ENCODE measurements at places on chromosomes 1 and 21.

- DNase-seq, result no peak
Observed at GRCh38 chr1:28156821-28157220, 19.7 kb downstream of the PTAFR start.

- DNase-seq, result no peak
Observed at GRCh38 chr1:215793180-215793579, 226.1 kb downstream of the KCTD3 start.

DNA sequence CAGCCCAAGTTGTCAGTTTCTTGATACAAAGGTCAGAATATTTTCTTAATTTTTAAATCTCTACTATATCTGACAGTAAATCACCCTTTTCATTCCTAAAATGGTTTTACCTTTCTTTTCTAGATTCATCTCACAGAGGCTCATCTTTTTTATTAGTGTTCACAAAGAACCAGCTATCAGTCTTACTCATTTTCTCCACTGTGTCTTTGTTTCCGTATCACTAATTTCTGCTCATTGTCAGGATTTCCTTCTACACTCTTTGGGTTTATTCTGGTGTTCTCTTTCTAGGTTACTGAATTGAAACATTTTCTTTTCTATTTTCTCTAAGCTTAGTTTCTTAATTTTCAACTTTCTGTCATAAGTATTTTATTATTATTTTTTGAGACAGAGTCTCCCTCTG is 8.7 kb downstream of the AGPAT3 start:
- DNase-seq, result no peak

- no peak for DNase-seq
Observed at GRCh38 chr1:171984262-171984661, 143.0 kb downstream of the DNM3 start.

GRCh38 chr1:246588159-246588721 is 22.0 kb downstream of the CNST start:
- DNase-seq, result no peak

- no peak for DNase-seq
Observed at GRCh38 chr1:25541889-25542658, 1.3 kb upstream of the LDLRAP1 start.

- DNase-seq, result no peak
Observed at GRCh38 chr1:245751116-245751515, 596.3 kb downstream of the KIF26B start.

GRCh38 chr21:31893851-31894415 is 21.1 kb downstream of the HUNK start:
- DNase-seq, result peak; percentile 17

GRCh38 chr1:81129366-81129765 is 671.4 kb upstream of the ADGRL2 start:
- no peak for DNase-seq

DNA sequence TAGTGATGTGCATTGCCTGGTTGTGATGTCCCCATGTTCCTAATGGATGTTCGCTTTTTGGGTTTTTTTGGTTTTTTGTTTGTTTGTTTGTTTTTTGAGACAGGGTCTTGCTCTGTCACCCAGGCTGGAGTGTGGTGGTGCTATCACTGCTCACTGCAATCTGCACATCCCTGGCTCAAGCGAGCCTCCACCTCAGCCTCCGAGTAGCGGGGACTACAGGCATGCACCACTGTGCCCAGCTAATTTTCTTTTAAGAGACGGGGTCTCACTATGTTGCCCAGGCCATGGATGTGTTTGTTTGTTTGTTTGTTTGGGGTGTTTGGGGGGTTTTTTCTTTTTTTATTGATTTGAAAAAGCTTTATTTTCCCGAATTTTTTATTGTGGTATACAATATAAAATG is 2.1 kb downstream of the COL6A2 start:
- DNase-seq, result no peak

DNA sequence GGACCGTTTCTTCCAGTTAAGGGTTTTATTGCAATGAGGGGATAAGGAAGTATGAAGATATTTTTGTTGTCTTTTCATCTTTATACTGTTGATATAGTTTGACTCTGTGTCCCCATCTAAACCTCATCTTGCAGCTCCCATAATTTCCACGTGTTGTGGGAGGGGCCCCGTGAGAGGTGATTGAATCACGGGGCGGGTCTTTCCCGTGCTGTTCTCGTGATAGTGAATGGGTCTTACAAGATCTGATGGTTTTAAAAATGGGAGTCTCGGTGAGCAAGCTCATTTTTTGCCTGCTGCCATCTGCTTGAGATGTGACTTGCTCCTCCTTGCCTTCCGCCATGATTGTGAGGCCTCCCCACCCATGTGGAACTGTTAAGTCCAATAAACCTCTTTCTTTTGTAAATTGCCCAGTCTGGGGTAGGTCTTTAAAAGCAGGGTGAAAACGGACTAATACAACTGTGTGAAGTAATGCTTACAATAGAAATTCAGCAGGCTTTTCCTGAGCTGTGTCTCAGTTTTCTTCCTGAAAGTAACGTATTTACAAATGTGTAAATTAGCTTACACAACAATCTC is 377.3 kb downstream of the SIPA1L2 start:
- DNase-seq, result peak; percentile 66

- DNase-seq, result no peak
Observed at GRCh38 chr1:99305626-99306025, 41.3 kb downstream of the PLPPR4 start.

- DNase-seq, result peak; percentile 57
Observed at GRCh38 chr21:39568361-39568760, 44.4 kb upstream of the B3GALT5 start.

DNA sequence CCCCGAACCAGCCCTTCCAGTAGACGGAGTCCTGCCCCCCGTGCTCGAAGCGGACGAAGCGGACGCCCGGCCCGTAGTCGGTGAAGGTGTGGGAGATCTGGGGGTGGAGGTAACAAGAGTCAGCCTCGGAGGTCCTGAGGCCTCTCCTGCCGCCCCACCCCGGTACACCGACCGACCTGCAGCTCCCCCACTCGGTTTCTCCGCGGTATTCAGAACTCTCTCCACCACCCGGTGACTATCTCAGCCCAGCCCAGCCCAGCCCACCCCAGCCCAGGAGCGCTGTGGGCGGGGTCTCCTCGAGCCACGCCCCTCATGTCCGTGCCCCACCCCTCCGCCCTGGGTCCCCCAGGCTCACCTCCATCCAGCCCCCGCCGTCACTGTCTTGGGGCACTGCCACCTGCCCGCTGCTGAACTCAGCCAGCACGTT is 5.5 kb downstream of the FBXO2 start:
- DNase-seq, result peak; percentile 89

- DNase-seq, result no peak
Observed at GRCh38 chr1:229845410-229846138, 219.5 kb downstream of the URB2 start.

DNA sequence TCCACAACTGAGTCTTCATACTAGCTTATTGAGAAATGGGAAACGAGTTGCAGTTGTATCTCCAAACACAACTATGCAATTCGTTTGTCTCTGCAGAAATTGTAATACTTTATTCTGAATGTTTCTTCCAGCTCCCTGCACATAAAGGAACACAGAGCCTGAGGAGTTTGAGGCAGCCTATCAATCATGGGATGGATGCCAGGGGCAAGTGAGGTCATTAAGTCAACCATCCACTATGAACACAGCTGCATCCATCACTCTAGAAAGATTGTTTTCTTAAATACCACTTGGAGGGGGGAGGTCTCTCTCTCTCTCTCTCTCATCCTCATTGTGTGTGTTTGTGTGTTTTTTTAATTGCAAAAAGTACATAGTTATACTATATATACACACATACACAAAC is 2.9 kb upstream of the PSMB2 start:
- no peak for DNase-seq

GRCh38 chr21:45436351-45437065 is 31.5 kb downstream of the COL18A1 start:
- no peak for DNase-seq

- DNase-seq, result peak; percentile 74
Observed at GRCh38 chr1:15676688-15677661, 7.1 kb upstream of the PLEKHM2 start.

DNA sequence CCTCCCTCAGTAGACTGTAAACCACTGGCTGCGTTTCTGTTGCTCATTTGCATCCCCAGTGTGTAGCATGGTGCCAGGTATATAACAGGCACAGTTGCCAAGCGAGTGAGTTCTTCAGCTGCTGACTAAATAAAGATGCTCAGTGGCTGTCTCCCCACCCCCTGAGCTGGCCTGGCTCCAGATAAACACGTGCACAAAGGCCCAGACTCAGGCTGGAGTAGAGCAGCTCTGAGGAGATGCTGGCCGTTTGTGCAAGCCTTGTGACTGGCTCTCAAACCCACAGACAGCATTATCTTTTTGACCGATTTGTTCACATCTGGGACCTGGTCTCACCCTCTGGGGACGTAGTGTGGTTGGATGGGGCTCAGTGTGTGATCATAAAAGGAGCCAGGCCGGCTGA is 7.1 kb downstream of the CHRNB2 start:
- DNase-seq, result peak; percentile 42

GRCh38 chr1:30422251-30422650 is 301.1 kb downstream of the MATN1 start:
- peak; percentile 31 for DNase-seq

DNA sequence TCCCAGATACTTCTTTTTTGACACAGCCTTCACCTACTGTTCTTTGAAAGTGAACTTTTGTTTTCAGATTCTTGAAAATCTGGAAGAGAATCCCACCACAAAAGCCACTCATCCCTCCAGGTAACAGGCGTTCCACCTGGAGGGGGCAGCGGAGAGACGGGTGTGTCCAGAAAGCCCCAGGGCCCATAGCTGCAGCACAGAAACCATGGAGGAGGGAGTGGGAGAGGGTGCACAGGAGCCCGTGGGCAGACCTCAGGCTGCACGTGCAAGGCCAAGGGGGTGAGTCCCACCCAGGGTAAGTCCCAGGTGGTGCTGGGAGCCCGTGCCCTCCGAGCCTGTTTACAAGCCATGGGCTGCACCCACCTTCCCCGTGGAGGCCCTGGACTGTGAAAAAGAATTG is 86.5 kb downstream of the PSMG1 start:
- DNase-seq, result peak; percentile 87

GRCh38 chr1:40344597-40344996 is 27.5 kb upstream of the COL9A2 start:
- no peak for DNase-seq

DNA sequence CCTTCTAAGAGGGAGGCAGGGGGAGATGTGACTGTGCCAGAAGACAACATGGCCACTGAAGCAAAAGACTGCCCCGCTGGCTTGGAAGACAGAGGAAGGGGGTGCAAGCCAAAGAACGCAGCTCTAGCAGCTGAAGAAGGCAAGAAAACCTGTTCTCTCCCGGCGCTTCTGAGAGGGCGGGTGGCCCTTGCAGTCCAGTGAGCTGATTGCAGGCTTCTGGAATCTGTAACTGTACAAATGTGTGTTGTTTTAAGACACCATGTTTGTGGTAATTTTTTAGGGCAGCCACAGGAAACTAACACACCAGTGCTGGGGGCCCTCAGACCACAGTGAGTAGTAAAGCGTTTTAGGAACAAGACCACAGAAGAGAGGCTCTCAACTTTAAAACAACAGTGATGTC is 47.0 kb downstream of the CD46 start:
- no peak for DNase-seq

DNA sequence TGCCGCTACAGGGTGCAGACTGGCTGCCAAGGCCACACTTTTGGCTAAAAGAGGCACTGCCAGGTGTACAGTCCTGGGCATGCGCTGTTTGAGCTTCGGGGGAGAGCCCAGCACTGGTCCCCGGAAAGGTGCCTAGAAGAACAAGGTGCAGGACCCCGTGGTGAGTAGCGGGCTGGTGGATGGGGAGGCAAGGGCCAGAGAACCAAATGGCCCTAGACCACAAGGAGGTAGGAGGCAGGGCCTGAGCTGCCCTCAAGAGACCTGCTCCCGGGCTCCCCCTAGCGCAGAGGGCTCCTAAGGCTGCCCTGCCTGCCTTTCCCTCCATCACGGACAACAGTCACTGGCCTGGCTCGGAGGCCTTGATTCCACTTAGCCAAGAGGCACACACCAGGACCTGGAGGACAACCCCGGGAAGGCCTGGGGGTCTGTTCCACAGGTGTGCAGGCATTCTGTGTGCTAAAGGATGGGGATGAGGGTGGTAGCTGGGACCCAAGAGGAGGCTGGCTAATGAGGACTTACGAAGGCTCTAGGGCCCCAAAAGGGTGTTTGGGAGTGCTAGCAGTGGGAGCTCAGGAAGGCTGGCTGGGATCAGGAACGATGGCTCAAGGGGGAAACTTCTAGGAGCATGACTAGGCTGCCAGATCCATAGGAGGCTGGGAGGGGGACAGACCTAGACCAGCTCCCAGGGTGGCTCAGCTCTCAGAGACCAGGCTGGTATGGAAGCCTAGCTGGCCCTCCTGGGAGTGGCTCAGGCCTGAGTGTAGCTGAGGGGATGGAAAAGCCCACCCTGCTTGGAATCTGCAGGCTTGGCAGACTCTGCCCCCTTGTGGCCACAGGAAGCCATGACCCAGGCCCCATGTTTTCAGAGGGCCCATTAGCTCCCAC is 742 bp downstream of the ARTN start:
- peak; percentile 95 for DNase-seq

GRCh38 chr1:22831729-22832413 is 121.2 kb downstream of the EPHB2 start:
- no peak for DNase-seq

DNA sequence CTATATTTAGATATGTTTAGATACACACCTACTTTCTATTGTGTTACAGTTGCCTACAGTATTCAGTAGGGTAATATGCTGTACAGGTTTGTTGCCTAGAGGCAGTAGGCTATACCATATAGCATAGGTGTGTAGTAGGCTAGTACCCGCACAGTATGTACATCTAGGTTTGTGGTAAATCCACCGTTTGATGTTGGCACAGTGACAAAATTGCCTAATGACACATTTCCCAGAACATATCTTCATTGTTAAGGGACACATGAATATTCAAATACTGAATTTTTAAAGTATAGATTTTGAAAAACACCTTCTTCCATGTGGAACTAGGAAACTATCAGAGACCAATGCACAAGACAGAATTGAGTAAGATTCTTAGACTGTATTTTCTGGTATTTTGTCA is 22.6 kb upstream of the PDC start:
- DNase-seq, result no peak

- peak; percentile 93 for DNase-seq
Observed at GRCh38 chr1:156848461-156849150, 10.3 kb downstream of the INSRR start.

DNA sequence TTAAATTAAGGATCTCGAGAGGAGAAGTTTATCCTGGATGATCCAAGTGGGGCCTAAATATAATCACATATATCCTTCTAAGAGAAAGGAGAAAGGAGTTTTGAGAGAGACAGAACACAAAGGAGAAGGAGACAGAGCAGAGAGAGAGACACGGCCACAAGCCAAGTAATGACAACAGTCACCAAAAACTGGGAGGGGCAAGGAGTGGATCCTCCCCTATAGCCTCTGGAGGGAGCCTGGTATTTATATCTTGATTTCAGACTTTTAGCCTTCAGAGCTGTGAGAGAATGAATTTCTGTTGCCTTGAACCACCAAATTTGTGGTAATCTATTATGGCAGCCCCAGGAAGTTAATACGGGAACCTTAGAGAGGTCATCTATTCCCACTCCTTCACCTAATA is 49.5 kb upstream of the CD1D start:
- no peak for DNase-seq
